ENCODE measurements at places on chromosomes 11 and 22. TPM values are rescaled to one million over a fixed set of nuclear protein-coding genes. Genes with fewer than 3 reads are reported as not detected.

The SEPTIN5 gene
- 18.4 TPM for total RNA-seq

The MAPK8IP2 gene
- total RNA-seq, result 2.0 TPM

- DNase-seq, result no peak
Observed at GRCh38 chr11:657691-658126, 20.6 kb downstream of the DRD4 start.

The LTBP3 gene
- total RNA-seq, result 95.7 TPM

GRCh38 chr11:123707606-123708205 is 33.8 kb downstream of the ZNF202 start:
- DNase-seq, result peak; percentile 32

The NTM gene
- 1.0 TPM for total RNA-seq

The TRIM49 gene
- total RNA-seq, result not detected

The SART1 gene
- 68.5 TPM for total RNA-seq

The IGHMBP2 gene
- total RNA-seq, result 9.8 TPM

DNA sequence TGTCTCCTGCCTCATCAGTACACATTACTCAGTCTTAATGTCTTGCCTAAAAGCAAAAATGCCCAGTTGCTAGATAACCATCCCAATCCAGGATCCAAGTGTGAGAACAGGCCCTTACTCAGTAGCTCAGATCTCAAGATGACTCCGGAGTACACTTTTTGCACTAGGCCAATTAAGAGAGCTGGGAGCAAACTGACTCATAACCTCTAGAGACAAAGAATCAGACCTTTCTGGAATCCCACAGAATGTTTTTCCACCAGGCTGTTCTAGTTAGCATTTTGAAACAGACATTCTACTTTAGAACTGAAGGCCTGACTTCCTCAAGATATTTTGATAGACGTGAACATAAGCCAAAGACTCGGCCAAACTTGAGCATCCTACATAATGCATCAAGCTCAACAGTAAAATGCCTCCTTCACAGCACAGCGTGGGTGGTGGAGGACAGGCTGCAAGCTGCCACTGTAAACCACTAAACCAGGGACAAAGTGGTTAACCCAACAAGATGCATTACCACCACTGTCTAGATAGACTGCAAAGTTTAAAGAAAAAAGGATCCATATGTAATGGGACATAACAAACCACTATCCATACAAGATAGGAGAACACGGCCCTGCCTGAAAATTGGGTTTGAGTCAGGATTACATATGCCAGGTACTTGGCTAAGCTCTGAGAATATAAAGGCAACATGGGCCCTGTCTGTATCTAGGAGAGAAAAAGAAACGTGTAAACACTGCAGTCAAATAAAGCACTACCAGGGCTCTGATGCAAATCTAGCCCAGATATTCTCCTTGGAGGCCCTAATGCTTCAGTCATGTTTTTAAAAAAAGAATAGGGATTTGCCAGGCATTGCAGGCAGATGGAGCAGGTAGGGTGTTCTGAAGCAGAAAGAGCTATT is 48.3 kb downstream of the MYH9 start:
- DNase-seq, result no peak

DNA sequence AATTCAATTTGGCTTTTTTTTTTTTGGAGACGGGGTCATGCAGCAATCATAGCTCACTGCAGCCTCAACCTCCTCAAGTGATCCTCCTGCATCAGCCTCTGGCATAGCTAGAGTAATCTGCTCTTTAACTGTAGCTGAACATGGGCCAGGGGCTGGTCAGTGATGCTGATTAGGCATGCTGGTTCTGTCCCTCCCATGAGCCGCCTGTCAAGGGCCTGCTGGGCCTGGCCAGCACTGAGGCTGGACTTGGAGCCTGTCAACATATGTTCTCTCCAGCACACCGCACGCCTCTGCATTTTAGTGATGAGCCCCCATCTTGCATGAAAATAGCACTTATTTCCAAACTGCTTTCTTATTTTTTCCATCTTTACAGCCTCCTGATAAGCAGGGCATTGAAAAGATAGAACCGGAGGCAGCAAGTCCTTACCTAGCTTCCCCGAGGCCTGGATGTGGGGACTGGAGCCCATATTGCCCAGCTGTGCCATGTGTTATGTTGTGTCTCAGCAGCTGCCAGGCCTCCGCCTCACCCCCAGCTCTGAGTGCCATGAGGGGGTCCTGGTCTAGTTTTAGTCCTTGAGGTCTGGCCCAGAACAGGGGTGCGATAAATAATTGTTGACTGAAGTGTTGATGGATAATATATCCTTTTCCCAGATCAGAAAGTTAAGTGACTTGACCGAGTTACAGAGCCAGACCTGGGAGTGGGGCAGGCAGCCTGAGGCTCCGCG is 80.0 kb downstream of the CTTN start:
- no peak for DNase-seq

GRCh38 chr11:57787920-57788702 is 26.5 kb downstream of the CTNND1 start:
- peak; percentile 70 for DNase-seq

The OTOG gene
- not detected for total RNA-seq

- DNase-seq, result no peak
Observed at GRCh38 chr22:30002861-30003486, 77.3 kb upstream of the HORMAD2 start.

GRCh38 chr11:796565-797295 is 1.4 kb downstream of the SLC25A22 start:
- no peak for DNase-seq

The SLC17A6 gene
- total RNA-seq, result not detected

- peak; percentile 81 for DNase-seq
Observed at GRCh38 chr22:24951942-24952836, at the start of gene KIAA1671. Gene KIAA1671, plus strand, starts transcription at chr22:24952716. Its CDS starts 75,284 bp downstream, at chr22:25028000.

DNA sequence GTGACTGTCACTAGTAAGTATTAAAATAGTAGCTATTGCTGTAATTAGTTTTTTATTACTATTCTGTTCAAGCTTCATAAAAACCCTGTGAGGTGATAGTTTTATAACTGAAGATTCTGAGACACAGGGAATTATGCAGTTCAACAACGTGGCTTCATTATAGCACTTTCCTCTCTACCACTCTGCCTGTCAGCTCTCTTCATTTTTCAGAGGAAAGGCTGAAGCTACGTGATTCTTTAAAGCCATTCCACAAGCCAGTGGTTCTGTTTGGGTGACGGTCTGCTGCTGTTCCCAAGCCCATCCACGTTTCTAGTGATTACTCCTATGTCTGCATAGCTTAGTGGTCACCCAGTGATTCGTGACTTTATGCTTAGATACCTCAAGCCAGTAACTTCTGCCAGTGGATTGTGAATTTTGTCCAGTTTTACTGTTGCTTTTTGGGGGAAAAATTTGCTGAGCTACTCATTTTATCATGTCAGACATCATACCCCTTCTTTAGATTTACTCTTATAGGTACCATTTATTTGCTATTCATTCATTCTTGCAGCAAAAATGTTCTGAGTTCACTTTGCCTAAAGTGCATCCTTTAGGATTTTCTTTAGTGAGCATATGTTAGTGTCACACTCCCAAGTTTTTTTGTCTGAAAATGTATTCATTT is 59.8 kb downstream of the UVRAG start:
- no peak for DNase-seq

DNA sequence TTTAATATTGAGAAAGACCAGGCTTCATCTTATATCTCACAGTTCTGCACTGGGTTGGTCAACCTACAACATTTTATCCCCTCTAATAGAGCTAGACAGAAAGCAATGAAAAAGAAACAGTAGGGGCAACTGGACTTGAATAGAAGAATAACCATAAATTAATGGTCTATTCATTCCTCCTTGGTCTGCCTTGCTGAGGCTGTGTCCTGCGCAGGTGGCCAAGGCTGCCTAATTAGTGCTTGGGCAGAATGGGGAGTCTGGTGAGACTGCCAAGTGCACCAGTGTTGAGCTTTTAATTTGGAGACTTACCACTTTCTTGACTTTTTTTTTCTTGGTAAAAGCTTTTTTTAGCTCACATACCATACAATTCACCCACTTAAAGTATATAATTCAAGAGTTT is 35.0 kb upstream of the SPON1 start:
- DNase-seq, result no peak

DNA sequence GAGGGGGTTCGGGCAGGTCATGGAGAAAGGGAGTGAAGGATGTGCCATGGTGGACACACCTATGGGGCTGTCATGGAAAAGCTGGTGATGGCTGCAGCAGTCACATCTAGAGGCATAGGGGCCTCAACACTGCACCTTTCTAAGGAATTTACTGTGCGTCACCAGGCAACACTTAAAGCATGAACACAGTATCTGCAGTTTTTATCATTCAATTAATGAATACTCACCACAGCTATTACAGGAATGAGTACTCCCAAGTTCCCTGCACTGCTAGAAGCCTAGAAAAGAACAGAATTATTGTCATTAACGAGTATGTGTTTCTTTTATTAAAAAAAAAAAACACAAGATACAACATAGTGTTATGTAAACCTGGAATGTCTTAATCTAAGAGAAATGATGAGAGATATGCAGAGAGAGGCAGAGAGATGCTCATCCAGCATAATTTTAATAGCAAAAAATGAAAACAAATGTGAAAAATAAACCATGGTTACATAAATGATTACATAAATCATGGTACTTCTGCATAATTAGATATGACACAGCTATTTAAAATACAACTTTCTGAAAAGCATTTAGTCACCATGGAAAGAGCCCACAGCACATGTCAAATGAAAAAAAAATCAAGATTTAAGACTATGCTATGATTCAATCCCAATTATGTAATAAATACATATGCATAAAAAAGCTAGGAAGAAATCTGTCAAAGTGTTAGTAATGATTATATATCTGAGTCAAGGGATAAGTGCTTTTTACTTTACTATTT is 19.2 kb downstream of the SERPIND1 start:
- DNase-seq, result no peak

The TTC9C gene
- 19.2 TPM for total RNA-seq

GRCh38 chr22:35361001-35361558 is 19.8 kb upstream of the HMOX1 start:
- no peak for DNase-seq
